ENCODE measurements at places on chromosomes 16 and 17.

- DNase-seq, result no peak
Measured at GRCh38 chr17:1112875-1113274, 66.9 kb downstream of the ABR start.

DNA sequence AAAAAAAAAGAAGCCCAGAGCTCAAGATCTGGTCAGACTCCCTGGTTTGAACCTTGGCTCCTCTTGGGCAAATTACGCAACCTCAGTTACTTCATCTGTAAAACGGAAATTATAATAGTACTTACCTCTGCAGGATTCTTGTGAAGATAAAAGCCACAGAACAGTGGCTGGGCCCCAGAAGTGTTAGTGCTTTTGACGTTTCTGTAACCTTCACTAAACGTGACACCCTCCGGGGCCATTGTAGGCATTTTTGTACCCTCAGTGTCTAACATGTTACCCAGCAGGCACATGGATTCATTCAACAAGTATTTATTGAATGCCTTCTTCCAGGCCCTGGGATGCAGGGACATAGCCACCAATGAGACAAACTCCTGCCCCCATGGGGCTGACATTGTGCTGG is 58.0 kb downstream of the PITPNC1 start:
- peak; percentile 73 for DNase-seq

- no peak for DNase-seq
Measured at GRCh38 chr16:52398491-52398960, 148.4 kb downstream of the TOX3 start.

DNA sequence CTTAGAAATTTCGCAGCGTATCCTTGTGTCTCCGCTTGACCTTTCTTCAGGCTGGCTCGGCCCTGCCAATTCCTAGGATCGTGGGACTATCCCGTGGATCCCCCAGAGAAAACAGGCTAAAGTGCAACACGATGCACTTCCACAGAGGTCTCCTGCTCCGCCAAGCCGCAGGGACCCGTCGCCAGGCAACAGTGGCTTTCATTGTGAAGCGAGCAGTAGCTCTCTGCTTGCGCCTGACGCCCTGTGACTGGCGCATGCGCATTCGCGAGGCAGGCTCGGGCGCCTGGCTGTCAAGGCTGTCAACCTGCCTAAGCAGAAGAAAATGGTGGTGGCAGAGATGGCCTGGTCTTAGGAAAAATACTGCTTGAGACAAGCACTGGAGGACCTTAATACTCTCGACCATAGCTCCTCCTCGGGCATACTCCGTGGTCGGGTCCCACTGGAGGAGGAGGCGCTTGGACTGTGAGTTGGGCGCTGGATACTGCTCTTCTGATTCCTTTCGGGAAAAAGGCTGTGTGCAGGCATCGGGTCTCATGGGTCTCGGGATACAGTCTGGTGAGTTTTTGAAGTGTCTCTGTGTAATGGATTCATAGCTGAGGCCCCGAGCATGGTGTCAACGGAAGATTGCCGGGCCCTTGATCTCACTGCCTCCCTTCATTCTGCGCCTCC is 2336.1 kb downstream of the TP53TG3F start:
- DNase-seq, result no peak
